MCF 10A (cell line): ENCODE measurements at places on chromosomes 2 and 18.

GRCh38 chr2:149652526-149652925 lies 65.0 kb upstream of the MMADHC start:
- no peak overlapping the region for H3K4me3 ChIP-seq
- H3K4me1 ChIP-seq: peaks cover 14% of the 10 kb centered on the region
- no peaks in the 10 kb centered on the region for H3K27me3 ChIP-seq
- H3K27ac ChIP-seq: no peak overlapping the region
- DNase-seq: no peak
- H3K36me3 ChIP-seq: no peaks in the 10 kb centered on the region

DNA sequence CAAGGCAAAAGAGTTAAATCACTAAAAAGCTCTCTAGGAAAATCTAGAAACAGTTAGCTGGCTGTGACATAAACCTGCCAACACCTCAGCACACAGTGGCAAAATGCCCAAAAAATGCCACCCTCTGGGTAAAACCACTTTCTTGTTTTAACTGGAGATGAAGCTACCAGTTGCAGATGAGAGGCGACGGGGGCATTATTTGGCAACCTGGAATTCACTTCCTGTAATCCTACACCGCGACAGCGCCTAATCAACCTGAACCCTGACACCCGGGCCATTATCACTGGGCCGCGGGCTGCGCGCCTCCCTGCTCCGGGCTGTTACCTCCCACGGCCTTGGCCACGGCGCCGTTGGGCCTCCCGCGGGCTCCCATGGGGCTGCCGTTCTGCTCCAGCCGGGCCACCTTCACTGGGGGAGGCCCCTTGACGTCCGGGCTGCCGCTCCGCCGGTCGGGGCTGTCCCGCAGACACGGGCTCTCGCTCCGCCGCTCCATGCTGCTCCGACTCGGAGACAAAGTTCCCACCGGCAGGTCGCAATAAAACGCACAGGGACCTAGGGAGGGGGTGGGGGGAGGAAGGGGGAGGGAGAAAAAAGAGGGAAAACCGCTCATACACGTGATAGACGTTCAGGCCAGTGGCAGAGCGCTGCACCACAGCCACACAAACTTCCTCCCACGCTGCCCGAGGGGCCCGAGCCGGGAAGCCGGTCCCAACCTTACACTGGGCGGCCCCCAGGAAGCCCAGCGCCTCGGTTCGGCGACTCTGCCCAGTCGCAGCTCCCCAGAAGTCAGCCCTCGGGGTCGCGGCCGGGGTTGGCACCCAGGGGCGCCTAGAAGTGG lies 2.0 kb downstream of the SATB2 start:
- peaks cover 5% of the 10 kb centered on the region for H3K4me1 ChIP-seq
- H3K4me3 ChIP-seq: peak overlapping the region; percentile 77
- no peaks in the 10 kb centered on the region for H3K27me3 ChIP-seq
- H3K36me3 ChIP-seq: no peaks in the 10 kb centered on the region
- no peak overlapping the region for H3K27ac ChIP-seq
- peak; percentile 79 for DNase-seq

- peaks cover 6% of the 10 kb centered on the region for H3K36me3 ChIP-seq
- H3K27me3 ChIP-seq: no peaks in the 10 kb centered on the region
- H3K4me3 ChIP-seq: no peak overlapping the region
- no peak overlapping the region for H3K27ac ChIP-seq
- H3K4me1 ChIP-seq: peaks cover 18% of the 10 kb centered on the region
Measured at GRCh38 chr18:73987247-73987980, 160.2 kb downstream of the FBXO15 start.

DNA sequence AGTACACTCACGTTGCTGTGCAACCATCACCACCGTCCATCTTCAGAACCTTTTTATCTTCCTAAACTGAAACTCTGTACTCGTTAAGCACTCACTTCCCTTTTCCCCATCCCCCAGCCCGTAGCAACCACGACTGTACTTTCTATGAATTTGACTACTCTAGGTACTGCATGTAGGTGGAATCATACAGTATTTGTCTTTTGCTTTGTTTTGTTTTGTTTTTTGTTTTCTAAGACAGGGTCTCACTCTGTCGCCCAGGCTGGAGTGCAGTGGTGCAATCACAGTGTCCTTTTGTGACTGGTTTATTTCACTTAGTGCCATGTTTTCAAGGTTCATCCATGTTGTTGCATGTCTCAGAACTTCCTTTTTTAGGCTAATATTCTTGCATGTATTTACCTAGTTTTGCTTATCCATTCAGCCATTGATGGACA lies 7.0 kb upstream of the TYMS start:
- DNase-seq: no peak
- no peak overlapping the region for H3K27ac ChIP-seq
- H3K4me3 ChIP-seq: no peak overlapping the region
- no peaks in the 10 kb centered on the region for H3K36me3 ChIP-seq

DNA sequence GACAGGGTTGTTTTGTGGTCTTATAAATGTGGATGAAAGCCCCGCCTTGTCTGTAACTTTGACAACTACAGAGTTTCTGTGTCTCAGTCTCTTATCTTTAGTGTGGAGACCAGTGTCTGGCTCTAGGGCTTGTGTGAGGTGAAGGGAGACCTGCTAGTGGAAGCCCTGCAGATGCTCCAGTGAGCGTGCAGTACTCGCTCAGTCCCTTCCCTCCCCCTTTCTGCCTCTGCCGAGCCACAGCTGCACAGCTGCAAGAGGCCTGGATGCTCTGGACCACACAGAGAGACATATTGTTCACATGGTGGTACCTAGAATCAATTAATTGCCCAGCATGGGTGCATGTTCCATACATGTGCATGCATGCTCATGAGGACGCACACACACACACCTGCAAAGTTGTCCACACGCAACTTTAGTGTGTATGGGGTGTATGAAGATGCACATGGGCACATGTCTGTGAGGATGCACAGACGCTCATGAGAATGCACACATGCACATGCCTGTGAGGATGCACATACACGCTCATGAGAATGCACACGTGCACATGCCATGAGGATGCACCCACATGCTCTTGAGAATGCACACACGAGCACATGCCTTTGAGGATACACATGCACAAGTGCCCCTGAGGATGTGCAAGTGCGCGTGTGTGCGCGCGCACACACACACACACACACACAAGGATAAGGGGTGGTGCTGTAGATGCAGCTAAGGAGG lies 282.1 kb upstream of the HS6ST1 start:
- H3K27ac ChIP-seq: no peak overlapping the region
- no peak overlapping the region for H3K4me3 ChIP-seq
- H3K4me1 ChIP-seq: no peaks in the 10 kb centered on the region
- DNase-seq: no peak
- H3K27me3 ChIP-seq: no peaks in the 10 kb centered on the region

GRCh38 chr18:79477711-79478483 lies 82.2 kb downstream of the NFATC1 start:
- H3K4me1 ChIP-seq: no peaks in the 10 kb centered on the region
- H3K36me3 ChIP-seq: peaks cover 3% of the 10 kb centered on the region
- H3K27ac ChIP-seq: no peak overlapping the region
- no peak for DNase-seq
- H3K4me3 ChIP-seq: no peak overlapping the region

DNA sequence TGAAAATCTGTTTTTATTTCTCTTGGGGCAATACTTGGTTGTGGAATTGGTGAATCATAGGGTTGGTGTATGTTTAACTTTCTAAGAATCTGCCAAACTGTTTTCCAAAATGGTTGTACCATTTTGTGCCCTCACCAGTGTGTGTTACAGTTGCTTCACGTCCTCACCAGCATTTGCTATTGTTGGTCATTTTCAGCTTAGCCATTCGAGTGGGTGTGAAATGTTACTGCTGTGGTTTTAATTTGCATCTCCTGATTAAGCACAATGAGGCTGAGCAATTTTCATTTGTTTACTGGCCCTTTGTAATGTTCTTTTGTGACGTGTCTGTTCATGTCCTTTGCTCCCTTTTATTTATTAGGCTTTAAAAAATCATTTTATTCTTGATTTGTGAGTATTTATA lies 49.7 kb downstream of the FOSL2 start:
- H3K27me3 ChIP-seq: no peaks in the 10 kb centered on the region
- H3K4me3 ChIP-seq: no peak overlapping the region
- DNase-seq: no peak
- no peaks in the 10 kb centered on the region for H3K36me3 ChIP-seq

DNA sequence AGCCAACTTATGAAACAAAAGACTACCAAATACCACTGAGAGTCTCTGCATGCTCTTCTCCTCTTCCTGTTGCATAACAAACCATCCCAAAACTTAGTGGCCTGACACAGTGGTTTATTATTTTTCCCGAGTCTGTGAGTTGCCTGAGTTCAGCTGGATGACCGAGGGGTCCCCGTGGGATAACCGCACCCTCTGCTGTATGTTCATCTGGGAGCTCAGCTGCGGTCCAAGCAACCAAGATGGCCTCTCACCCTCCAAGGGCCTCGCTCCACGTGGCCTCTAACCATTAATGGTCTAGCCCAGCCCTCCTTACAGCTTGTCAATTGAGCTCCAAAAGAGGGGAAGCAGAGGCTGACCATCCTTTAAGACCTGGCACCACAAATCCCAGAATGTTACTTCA lies 17.1 kb downstream of the ITM2C start:
- no peak overlapping the region for H3K27ac ChIP-seq
- peaks cover 4% of the 10 kb centered on the region for H3K4me1 ChIP-seq
- H3K4me3 ChIP-seq: no peak overlapping the region
- no peaks in the 10 kb centered on the region for H3K36me3 ChIP-seq

DNA sequence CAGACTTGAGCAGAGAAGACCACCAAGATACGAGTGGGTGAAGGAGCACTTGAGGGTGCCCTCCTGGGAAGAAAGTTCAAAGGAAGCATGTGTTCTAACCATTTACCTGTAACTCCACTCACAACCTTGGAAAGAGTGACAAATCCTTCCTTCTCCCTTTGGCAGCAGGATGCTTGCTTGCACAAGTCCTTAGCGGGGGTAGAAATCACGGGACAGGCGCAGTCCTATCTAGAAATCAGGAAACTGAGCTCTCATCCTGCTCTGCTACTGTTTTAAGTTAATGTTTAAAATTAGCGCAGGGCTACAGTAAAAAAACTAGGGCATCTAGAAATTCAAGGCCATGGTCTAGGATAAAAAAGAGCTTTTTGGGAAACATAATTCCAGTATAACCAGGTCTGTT lies 100.9 kb upstream of the PTPRM start:
- no peaks in the 10 kb centered on the region for H3K4me1 ChIP-seq
- H3K27me3 ChIP-seq: no peaks in the 10 kb centered on the region
- H3K36me3 ChIP-seq: no peaks in the 10 kb centered on the region
- DNase-seq: no peak

- H3K27ac ChIP-seq: no peak overlapping the region
- no peaks in the 10 kb centered on the region for H3K4me1 ChIP-seq
- no peaks in the 10 kb centered on the region for H3K36me3 ChIP-seq
- H3K4me3 ChIP-seq: no peak overlapping the region
Measured at GRCh38 chr18:75462178-75462832, 34.8 kb upstream of the SMIM21 start.

DNA sequence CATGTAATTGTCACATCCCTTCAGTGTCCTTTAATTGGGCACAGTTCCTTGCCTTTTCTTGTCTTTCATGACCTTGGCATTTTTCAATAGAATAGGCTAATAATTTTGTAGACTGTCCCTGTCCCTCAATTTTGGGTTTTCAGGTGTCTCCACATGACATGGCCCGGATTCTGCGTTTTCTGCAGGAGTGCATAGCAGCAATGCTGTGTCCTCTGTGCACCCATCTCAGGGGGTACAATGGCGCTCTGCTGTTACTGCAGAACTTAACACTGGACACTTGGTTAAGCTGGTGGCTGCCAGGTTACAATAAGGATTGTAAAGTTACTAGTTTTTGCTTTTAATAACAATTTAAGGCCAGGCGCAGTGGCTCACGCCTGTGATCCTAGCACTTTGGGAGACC lies 51.3 kb downstream of the INPP5D start:
- H3K27me3 ChIP-seq: peaks cover 18% of the 10 kb centered on the region
- DNase-seq: no peak
- H3K27ac ChIP-seq: no peak overlapping the region
- no peaks in the 10 kb centered on the region for H3K36me3 ChIP-seq
- H3K4me1 ChIP-seq: peaks cover 6% of the 10 kb centered on the region

GRCh38 chr2:187442378-187442777 lies 5.7 kb downstream of the CALCRL start:
- H3K4me1 ChIP-seq: no peaks in the 10 kb centered on the region
- DNase-seq: no peak
- no peaks in the 10 kb centered on the region for H3K36me3 ChIP-seq
- no peak overlapping the region for H3K27ac ChIP-seq
- H3K4me3 ChIP-seq: no peak overlapping the region

GRCh38 chr2:27441958-27442919 lies at the start of gene KRTCAP3:
Gene KRTCAP3, plus strand, starts transcription at chr2:27442381. Its CDS starts 32 bp downstream, at chr2:27442413.
- no peaks in the 10 kb centered on the region for H3K27me3 ChIP-seq
- H3K27ac ChIP-seq: peak within 1 kb of the TSS; percentile 12
- no peak within 1 kb of the TSS for H3K4me3 ChIP-seq
- peak; percentile 35 for DNase-seq
- H3K36me3 ChIP-seq: peaks cover 69% of the 10 kb centered on the region

DNA sequence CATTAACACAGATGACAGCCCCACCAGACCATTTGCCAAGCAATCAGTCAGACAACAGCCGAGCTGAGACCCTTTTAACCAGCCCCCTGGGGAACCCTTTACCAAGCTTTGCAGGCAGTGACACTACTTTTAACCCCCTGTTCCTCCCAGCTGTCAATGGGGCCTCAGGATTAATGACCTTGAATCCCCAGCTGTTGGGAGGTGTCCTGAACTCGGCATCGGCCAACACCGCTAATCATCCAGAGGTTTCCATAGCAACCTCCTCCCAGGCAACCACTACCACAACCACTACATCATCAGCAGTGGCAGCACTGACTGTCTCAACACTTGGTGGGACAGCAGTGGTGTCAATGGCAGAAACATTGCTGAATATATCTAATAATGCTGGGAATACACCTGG lies 160.9 kb upstream of the EPC2 start:
- H3K4me3 ChIP-seq: no peak overlapping the region
- H3K36me3 ChIP-seq: no peaks in the 10 kb centered on the region

DNA sequence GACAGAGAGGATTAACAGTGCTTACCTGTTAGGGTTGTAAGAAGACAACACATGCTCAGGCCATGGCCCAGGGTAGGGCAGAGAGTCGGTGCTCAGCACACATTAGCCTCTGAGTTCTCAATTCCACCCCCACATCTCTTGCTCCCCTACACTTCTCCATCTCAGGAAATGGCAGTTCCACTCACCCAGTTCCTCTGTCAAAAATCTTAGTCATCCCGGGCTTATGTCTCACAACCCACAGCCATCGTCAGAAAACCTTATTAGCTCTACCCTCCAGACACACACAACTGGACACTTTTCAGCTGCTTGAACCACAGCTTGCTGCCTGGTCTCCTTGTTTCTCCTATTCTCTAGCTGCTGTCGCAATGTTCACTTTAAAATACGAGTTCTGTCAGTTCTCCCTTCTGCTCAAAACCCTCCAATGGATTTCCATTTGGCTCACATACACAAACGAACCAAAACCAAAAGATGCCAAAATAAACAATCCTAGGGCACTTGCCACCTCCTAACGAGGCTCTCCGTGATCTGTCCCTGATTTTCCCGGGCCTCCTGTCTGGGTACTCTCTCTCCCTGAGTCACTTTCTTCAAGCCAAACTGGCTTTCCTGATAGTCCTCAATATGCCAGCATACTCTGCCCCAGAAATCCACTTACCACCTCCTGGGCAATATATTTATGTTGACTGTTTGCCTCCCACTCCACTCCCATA lies 89.7 kb downstream of the KCTD1 start:
- peaks cover 41% of the 10 kb centered on the region for H3K4me1 ChIP-seq
- H3K36me3 ChIP-seq: peaks cover 86% of the 10 kb centered on the region
- peak overlapping the region; percentile 55 for H3K4me3 ChIP-seq
- H3K27ac ChIP-seq: peak overlapping the region; percentile 89
- no peaks in the 10 kb centered on the region for H3K27me3 ChIP-seq

- no peaks in the 10 kb centered on the region for H3K27me3 ChIP-seq
- H3K27ac ChIP-seq: peak overlapping the region; percentile 64
- peak; percentile 85 for DNase-seq
- peaks cover 39% of the 10 kb centered on the region for H3K4me1 ChIP-seq
- H3K36me3 ChIP-seq: peaks cover 50% of the 10 kb centered on the region
Measured at GRCh38 chr2:9847140-9847539, 3.9 kb downstream of the TAF1B start.
